HepG2 (cell line): ENCODE measurements at places on chromosomes 16 and 17. TPM values are rescaled to one million over a fixed set of nuclear protein-coding genes. Genes with fewer than 3 reads are reported as not detected.

GRCh38 chr17:75684249-75684648 is 17.1 kb downstream of the SAP30BP start:
- no peak for DNase-seq

The MILR1 gene
- 0.98 and 1.7 TPM in 2 replicates for polyA plus RNA-seq

- DNase-seq = no peak
Observed at GRCh38 chr16:83318390-83318789, 489.4 kb upstream of the HSBP1 start.

DNA sequence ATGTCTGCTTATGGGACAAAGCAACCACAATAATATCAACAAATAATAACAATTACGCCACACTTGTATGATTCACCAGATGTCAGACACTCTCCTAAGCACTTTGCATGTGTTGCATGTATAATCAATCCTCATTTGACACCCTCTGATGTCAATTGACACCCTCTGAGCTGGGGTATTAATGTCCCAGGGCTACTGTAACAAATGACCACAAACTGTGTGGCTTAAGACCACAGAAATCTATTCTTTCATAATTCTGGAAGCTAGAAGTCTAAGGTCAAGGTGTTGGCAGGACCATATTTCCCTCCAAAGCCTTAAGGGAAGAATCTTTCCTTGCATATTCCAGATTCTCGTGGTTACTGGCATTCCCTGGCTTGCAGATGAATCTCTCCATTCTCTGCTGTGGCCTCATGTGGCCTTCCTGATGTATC is 112.7 kb downstream of the NPIPB5 start:
- no peak for DNase-seq

DNA sequence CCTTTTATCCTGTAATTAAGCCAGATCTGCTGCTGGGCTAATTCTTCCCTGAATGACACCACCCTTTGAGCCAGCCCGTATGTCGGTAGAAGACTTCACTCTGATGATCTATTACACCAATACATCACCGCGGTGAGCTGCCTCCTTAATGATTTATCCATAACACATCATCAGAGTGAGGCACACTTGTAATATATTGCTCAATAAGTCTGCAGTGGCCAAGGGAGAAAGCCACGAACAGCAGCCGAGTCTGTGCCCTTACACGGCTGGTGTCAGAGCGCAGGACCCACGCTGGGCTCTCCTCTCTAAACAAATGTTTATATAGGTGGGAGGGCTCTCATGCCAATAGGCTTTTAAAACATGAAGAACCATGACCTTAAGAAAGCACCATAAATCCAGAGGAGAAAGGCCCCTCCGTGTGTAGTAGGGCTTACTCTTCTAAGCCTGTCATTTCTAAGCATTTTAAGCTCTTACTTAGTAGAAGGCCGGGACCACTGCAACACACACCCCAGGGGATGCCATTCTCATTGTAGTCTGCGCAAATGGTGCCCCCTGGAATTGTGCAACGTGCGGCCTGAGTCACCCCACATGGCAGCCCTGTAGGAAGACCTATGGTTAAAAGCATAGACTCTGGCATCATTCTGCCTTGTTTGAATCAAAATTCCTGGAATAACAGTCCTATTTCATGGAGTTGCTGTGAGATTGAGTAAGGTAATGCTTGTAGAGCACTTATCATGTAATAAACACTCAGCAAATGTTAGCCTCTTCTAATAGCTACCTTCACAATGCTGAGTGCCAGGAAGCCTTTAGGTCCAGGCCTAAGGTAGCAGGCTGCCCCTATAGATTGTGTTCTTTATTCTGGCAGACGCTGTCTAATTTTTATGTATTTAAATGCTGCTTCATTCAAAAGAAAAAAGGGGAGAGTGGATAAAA is 26.1 kb downstream of the MRPS23 start:
- DNase-seq = no peak

- no peak for DNase-seq
Observed at GRCh38 chr17:64255764-64256163, 7.3 kb downstream of the TEX2 start.

DNA sequence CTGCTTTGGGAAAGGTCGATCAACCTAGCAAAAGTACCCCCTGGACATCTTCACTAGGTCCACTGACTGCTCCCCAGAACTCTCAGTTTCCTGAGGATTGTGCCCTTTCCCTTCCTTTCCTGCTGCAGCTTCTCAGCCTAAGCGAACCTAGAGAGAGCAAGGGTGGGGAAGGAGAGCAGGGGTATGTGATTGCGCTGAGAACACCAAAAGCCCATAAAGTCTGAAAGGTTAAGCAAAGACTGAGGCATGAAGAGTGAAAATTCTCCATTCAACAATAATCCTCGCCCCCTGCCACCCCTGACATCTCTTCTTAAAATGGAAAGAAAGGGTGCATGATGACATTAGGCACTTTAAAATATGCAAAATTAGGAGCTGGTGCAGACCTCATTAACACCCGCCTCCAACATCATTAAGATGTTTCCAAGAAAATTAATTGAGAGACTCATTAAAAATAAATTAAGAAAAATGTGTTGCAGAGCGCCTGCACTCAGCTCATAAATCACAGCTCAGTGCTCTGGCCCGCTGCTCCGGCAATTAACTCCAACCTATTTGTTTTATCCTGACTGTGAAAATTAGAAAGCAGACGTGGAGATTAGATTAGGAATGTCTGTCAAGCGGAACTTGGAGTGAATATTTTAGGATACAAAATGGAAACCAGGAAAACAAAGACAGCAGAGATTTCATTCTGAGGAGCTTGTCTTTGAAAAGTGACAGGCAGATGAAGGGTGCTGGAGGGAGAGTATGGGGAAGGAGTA is 49.1 kb upstream of the PMFBP1 start:
- DNase-seq = no peak
